ENCODE measurements at places on chromosomes 1 and 21. TPM values are rescaled to one million over a fixed set of nuclear protein-coding genes. Genes with fewer than 3 reads are reported as not detected.

GRCh38 chr1:94037392-94038229 lies 83.3 kb downstream of the ABCA4 start:
- no peak for DNase-seq

- no peak for DNase-seq
These were observed 26.3 kb downstream of the RGS8 start for GRCh38 chr1:182658055-182658454.

GRCh38 chr1:86621286-86621685 lies 74.4 kb downstream of the CLCA4 start:
- no peak for DNase-seq

- DNase-seq = no peak
These were observed 181.4 kb upstream of the B3GALT2 start for GRCh38 chr1:193367863-193368262.

LRRC53 gene
- not detected for total RNA-seq

- no peak for DNase-seq
These were observed 53.4 kb downstream of the UBR4 start for GRCh38 chr1:19156676-19157075.

- no peak for DNase-seq
These were observed 27.2 kb upstream of the SLC22A15 start for GRCh38 chr1:115949156-115949555.

DNA sequence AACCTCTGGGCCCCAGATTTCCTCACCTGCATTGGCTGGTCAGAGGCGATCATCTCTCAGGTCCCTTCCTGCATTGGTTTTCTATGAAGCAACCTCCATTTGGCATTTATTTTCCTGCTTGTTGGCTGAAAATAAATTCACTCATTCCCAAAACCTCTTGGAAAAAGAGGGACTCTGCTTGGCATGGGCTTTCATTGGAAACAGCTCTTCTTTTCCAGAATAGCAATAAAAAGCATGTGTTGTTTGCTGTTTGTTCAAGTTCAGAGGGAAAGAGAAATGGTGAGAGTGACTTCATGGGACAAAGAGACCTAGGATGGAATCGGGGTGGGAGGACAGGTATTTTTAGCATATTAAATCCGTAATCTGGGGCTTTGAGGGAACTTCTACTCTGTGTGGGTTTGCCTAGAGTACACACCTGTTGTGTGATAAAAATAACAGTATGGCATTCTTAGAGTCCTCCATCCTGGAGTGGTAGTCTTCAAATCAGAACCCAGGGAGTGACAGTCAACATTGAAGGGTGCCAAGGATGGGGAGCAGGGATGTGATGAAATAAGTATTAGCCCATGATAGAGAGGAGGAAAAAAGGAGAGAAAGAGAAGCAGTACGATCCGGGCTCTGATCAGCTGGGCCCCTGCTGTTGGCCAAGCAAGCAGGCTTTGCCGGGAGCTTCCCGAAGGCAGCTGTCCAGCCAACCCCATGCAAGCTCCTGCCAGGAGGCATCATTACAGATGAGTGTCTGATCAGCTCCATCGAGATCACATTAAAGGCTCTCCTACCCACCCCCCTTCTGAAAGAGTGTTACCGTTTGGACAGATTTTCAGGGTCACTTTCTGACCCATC lies 131.9 kb upstream of the NFIA start:
- no peak for DNase-seq

- no peak for DNase-seq
These were observed 32.7 kb upstream of the ZBTB40 start for GRCh38 chr1:22418933-22419382.

GRCh38 chr1:204726478-204726877 lies 40.9 kb upstream of the LRRN2 start:
- no peak for DNase-seq

DNA sequence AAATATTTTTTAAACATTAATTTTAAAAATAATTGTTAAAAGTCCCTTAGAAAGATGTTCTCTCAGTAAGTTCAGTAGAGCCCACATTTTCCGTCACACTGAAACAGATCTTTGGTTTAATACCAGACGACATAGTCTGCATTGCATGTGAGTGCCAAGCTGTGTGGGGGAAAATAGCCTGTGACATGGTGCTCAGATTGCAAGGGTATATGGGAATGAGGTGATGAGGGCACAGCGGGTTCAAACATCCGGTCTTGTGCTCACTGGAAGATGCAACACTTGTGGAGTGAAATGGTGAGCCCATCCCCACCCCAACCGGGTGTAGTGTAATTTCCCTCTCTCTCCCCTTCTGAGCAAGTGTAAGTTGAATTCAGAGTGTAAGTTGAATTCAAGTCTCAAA lies 114.3 kb downstream of the PEX14 start:
- no peak for DNase-seq

PLA2G2F gene
- total RNA-seq = 0.23 TPM

- no peak for DNase-seq
These were observed 5.8 kb downstream of the ELF3 start for GRCh38 chr1:202016022-202016810.

- DNase-seq = no peak
These were observed 72.0 kb upstream of the TLR5 start for GRCh38 chr1:223215026-223215425.

GRCh38 chr1:85894651-85895050 lies 186.4 kb upstream of the ZNHIT6 start:
- no peak for DNase-seq

DNA sequence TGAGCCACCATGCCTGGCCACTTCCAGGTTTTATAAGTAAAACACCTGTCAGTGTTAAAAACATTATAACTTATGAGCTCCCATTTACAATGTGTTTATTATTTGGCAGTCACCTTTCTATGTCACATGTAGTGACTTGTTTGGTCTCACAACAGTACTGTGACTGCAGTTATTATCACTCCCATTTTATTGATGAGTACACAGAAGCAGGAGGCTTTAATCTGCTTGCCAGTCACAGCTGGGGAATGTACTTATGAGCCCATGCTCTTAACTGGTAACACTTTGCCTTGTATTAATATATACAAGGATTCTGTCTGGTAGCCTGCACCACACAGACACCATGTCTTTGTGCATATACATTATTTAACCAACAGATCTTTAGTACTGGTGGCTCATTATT lies 31.1 kb upstream of the BACH1 start:
- DNase-seq = no peak

GRCh38 chr1:221013691-221014660 lies 134.7 kb downstream of the HLX start:
- no peak for DNase-seq

GRCh38 chr1:178869119-178869697 lies 1.7 kb downstream of the ANGPTL1 start:
- no peak for DNase-seq

DIP2A gene
- total RNA-seq = 44.2 TPM

- no peak for DNase-seq
These were observed 64.8 kb upstream of the ATP1A1 start for GRCh38 chr1:116308276-116308675.

AMY1B gene
- not detected for total RNA-seq

DNA sequence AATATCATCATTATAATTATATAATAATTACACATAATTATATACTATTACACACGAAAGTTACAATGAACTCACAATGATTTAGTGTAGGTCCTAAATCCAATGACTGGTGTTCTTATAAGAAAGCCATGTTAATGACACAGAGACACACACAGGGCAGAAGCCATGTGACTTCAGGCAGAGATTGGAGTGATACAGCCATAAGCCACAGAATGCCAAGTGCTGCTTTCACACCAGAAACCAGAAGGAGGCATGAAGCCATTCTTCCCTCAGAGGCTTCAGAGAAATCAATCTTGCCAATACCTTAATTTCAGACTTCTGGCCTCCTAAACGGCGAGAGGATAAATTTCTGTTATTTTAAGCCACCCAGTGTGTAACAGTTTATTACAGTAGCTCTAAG lies 147.4 kb upstream of the KRTAP19-8 start:
- no peak for DNase-seq

DNA sequence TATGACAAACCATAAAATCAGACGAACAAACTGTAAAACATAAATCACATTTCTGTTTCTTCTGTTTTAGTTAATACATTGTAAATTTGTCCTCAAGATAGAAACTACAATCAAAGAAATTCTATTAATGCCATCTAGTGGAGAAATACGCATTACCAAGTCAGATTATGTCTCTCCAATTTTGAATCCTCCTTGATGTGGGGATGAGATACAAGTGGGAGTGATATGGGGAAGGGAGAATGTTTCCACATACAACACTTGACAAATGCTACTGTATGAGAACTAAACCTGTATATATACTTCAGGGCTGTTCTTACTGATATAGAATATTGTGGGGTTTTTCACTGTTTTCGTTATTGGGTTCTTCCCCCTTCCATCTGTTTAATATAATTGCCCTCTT lies 2.6 kb downstream of the HFM1 start:
- no peak for DNase-seq

LY9 gene
- total RNA-seq = 0.46 TPM

GPR157 gene
- 10.7 TPM for total RNA-seq

GRCh38 chr1:226706684-226707083 lies 32.4 kb downstream of the ITPKB start:
- no peak for DNase-seq

RORC gene
- 73.2 TPM for total RNA-seq

FYB2 gene
- total RNA-seq = 8.2 TPM

MYOM3 gene
- total RNA-seq = 28.5 TPM

DNA sequence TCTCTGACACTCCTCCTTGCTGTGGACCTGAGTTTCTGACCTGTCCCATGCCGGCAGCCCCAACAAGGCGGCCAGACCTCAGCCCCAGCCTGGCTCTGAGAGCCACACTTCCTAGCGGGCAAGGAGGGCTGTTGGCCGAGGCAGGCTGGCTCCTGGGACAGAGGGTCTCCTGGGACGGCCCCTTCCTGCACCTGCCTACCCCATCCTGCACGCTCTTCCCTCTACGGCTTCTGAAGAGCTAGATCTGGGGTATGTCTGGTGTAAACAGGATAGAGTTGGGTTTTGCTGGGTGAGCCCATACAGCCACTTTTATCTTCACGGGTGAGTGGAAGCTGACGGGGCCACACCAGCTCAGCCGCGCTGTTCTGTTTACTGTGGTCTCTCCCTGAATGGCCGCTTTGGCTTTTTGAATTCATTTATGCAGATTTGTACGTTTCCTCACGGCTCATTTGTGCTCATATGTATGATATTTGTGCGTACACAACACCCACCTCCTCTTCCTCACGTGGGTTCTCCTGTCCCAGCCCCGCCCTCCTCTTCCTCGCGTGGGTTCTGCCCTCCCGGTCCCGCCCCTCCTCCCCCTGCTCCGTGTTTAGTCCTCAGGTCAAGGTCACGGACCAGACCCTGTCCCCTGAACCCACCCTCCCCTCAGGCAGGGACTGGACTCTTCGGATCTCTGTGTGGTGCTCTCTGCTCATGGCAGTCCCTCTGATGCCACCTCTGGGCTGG lies 34.7 kb upstream of the POFUT2 start:
- no peak for DNase-seq

- DNase-seq = no peak
These were observed 43.9 kb downstream of the GRHL3 start for GRCh38 chr1:24362982-24363614.

HAO2 gene
- total RNA-seq = not detected

AGMAT gene
- 0.96 TPM for total RNA-seq

DNA sequence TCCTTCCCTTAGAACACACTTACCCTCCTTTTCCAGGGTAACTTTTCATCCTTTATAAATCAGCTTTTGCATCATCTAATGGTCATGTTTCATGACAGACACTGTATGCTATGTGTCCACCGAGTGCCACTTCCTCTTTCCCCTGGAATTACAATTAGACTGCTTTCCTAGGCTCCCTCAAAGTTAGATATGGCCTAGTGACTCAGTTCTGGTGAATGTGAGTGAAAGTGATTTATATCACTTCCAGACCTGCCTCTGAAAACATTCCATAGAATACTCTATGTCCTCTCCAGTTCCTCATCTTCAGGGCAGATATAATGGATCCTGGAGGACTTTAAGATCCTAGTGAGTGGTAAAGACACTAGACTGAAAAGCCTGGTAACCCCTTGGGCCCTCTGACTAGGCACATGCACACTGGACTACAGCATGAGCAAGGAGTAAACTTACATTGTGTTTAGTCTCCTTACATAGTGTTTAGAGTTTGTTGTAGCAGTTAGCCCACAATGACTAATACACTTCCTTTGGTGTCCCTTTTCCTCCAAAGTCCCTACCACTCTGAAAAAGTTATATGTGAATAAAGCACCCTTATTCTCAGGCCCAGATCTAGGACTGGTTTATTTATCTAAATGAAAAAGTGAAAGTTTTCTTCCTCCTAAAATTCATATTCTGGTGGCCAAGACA lies 59.3 kb downstream of the GPR88 start:
- DNase-seq = no peak

MANEAL gene
- total RNA-seq = 8.8 TPM

DNA sequence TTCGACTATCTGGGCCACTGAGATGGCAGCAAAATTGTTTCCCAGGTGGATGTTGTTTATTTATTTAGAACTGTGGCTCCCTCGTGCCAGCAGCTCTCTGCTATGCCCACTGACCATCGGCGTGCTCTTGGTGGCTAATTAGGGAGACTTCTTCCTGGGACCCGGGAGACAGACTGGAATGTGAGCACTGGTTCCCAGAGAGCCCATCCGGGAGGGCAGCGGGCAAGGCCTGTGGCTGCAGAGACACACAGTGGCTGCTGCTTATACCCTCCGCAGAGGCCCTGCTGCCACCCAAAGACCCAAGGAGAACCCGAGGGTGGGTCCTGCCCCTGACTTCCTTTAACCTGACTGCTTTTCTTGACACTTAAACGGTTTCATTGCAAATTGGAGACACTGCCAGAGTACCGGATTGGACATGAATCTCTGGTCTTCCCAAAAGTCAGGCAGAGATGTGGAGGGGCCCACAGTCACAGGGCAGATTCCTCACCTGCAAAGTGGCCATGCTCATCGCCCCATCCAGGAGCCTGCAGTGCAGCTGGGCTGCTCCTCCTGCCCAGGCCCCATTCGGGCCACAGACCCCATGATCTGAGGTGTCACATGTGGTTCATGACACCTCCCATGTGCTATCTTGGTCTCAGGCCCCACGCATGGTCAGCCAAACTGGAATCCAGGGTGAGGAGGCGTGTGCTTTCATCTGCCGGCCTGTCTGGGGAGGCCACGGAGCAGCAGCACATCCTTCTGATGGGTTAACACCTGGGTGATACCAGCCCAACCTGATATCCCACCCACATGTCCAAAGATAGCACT lies 5.7 kb upstream of the MATN1 start:
- DNase-seq = no peak
